ENCODE measurements at places on chromosomes 11 and 22.
A peak's percentile ranks its signal among the peaks of the same experiment; 100 is the strongest.

GRCh38 chr11:29989174-29989970, 27.5 kb downstream of the KCNA4 start:
- DNase-seq: no peak

DNA sequence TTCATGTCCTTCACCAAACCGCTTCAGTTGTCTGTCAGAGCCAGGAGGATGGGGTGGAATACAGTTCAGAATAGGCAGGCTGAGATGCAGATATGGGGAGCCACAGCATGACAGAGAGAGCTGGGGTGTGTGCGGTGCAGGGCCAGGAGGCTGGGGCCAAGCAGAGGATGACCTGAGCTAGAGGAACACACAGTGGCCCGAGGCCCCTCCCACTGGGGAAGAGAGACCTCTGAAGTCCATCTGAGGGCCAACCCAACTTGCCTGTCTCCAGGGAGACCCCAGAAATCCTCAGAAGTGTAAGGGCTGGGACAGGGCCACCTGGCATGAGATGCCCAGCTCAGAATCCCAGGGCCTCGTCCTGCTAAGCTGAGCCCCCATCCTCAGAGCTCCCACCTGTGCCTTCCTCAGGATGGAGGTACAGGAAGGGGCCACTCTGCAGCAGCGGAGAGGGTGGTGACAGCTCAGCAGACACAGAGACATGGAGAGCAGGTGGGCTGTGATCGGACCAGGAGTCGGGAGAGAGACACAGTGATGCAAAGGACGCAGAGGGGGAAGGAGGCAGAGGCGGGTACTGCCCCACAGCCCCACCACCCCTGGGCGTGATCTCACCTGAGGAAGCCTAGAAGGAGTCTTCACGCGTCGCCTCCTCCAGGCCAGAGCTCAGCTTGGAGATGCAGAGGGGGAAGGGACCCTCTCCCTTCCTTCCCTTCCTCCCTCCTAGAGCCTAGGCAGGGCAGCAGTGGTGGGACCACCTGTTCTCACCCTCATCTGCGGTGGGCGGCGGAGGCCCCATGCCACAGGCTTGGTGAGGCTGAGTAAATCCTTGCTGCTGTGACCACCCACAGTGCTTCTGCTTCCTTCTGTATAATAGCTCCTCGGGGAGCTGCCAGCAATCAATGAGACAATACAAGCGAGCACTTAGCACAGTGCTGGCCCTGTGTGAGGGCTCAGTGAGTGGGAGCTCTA, 9.1 kb upstream of the TUB start:
- DNase-seq: no peak

GRCh38 chr11:119023741-119024140, 5.2 kb downstream of the TRAPPC4 start:
- no peak for DNase-seq

- DNase-seq: no peak
These were observed 85.2 kb upstream of the ARHGAP20 start for GRCh38 chr11:110797453-110797852.

- DNase-seq: no peak
These were observed 145.1 kb downstream of the SWAP70 start for GRCh38 chr11:9808943-9809342.

DNA sequence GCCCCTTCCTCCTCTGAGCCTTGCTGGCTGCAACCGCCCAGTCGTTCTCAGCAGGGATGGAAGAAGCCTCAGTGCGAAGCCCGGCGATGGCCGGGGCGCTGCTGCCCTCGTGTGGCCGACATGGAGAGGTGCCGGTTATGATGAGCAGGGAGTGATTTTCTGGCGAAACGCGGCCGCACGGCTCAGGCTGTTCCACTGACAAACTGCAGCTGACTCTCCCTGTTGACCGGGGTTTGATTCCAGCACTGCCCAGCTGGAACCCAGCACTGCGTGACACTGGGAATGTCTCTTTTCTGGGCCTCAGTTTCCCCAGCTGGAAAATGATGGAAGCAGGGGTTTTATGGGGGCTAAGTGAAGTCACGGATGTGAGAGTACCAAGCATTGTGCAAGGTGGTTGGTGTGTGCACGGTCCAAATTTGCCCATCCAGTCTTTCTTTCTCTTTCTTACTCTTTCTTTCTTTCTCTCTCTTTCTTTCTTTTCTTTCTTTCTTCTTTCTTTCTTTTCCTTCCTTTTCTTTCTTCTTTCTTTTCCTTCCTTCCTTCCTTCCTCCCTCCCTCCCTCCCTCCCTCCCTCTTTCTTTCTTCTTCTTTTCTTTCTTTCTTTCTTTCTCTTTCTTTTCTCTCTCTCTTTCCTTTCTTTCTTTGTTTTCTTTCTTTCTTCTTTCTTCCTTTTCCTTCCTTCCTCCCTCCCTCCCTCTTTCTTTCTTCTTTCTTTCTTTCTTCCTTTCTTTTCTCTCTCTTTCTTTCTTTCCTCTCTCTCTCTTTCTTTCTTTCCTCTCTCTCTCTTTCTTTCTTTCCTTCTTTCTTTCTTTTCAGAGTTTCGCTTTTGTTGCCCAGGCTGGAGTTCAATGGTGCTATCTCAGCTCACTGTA, 25.8 kb upstream of the MPPED1 start:
- peak; percentile 56 for DNase-seq
